ENCODE measurements at places on chromosomes 13 and 19.
A peak's percentile ranks its signal among the peaks of the same experiment; 100 is the strongest.

GRCh38 chr19:34972163-34972705 lies 8.2 kb upstream of the ZNF792 start:
- no peak for DNase-seq

DNA sequence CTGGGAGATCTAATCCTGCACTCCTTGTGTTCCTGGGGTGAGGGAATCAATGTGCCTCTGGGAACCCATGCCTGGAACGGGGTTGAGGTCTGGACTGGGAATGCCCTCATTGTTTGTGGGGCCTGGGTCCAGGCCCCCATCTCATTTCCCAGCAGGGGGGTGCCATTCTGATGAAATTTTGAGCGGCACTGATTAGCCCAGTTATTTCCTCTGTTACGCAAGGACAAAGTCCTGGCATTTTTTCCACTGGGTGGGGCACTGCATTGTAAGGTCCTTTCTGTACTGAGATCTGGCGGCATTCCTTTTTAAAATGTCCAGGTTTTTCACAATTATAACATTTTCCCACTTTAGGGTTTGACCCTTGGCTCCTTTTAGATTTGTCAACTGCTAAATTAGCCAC lies 14.8 kb downstream of the FPR3 start:
- DNase-seq, result no peak

DNA sequence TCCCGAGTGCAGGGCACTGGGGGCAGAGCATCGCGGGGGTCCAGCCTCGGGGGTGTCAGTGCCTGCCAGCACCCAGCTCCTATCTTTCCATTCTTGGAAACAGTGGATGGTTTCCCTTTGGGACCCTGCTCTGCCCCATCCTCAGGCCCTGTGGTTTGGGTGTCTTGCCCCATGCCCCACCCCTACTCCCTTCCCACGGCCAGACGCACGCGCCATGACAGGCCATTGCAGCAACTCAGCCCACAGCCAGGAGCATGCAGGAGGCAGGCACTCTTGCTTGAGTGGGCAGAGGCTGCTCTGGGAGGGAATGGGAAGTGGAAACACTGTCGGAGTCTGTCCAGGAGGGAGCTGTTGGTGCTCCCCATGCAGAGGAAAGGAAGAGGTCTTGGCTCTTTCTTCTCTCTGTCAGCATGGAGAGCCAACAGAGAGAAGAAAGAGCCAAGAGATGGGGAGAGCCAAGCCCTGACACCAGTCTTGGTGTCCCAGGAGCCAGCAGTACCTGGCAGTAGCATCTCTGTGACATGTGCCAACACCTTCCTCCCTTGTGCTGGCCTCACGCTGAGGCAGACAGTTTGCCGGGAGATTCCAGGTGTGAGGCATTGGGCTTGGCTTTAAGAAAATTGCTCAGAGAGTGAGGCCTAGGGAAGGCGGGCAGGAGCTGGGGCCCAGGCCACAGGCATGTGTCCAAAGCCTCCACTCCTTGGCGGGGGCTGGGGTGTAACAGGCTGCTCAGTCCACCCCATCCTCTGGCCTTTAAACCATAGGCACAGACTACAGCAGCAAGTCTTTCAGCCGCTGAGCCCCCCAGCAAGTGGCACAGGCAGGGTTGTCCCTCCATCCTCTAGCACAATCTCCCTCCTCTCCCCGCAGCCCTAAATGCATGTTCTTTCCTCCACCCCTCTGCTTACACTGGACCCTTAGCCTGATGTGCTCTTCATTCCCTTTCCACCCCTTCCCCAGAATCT lies 86.7 kb upstream of the UQCRFS1 start:
- DNase-seq, result no peak

- no peak for DNase-seq
Observed at GRCh38 chr13:100382785-100383184, 205.8 kb downstream of the GGACT start.

DNA sequence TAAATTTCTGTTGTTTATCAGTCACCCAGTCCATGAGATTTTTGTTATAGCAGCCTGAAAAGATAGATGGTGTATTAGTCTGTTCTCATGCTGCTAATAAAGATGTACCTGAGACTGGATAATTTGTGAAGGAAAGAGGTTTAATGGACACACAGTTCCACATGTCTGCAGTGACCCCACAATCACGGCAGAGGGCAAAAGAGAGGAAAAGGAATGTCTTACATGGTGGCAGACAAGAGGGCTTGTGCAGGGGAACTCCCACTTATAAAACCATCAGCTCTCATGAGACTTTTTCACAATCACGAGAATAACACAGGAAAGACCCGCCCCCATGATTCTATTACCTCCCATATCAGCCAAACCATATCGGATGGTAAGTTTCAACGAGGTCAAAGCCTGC lies 309.2 kb downstream of the LIG4 start:
- DNase-seq, result no peak

- no peak for DNase-seq
Observed at GRCh38 chr13:82187227-82187626, 1695.0 kb downstream of the SLITRK1 start.

GRCh38 chr13:70619936-70620335 lies 511.7 kb upstream of the KLHL1 start:
- DNase-seq, result no peak

DNA sequence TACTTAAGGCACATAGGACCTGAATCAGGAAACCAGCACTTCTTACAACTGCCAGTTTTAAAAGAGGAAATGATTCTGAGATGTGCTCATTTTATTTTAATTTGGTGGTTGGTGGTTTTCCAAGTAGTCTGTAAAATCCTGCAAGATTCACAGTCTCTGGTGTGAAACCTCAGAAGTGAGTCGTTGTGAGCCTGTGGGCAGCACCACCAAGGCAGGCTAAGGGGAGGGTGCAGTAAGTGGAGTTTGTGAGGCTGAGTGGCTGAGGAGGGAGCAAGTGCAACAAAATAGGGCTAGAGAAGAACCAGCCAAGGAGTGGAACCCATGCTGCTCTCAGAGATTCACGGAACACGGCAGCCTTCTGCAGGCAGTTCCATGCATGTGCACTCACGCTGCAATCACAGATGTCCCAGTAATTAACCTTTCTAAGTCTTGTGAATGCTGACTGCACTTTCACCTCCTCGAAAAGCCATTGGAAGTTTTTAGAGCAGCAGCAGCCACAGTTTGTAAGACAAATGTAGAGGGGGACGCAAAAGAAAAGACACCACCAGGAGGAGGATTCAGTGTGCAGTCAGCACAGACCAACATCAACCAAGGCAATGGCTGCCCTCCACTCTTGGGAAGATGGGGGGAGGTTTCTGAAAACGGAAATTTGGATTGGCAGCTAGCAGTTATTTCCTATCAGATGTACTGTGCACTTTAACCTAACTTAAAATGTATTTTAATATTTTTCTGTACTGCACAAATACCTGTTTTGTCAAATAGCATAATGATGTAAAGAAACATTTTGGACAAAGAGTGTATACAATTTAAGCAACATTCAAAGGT lies 44.9 kb downstream of the ESD start:
- peak; percentile 21 for DNase-seq

- DNase-seq, result no peak
Observed at GRCh38 chr13:99308471-99309087, 1.4 kb upstream of the GPR183 start.

DNA sequence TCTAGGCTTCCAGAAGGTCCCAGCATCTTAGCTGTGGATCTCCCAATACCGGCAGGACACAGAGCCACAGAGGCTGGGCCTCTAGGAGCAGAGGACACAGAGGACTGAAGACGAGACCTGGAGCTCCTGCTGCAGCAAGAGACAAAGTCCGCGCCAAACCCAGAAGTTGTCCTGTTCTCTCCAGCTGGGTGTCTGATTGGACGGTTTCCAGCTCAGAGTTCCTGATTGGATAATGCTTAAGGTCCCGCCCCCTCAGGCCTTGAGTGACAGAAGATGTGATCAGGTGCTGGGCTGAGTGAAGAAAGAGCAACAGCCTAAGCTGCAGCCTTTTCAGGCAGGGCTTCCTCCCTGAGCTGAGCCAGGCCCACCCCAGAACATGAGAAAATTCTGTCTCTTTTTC lies 59.9 kb upstream of the ZNF85 start:
- DNase-seq, result no peak

- DNase-seq, result peak; percentile 37
Observed at GRCh38 chr19:44903602-44904425, 1.8 kb upstream of the APOE start.

- no peak for DNase-seq
Observed at GRCh38 chr19:43966079-43966694, 15.2 kb downstream of the ZNF221 start.

DNA sequence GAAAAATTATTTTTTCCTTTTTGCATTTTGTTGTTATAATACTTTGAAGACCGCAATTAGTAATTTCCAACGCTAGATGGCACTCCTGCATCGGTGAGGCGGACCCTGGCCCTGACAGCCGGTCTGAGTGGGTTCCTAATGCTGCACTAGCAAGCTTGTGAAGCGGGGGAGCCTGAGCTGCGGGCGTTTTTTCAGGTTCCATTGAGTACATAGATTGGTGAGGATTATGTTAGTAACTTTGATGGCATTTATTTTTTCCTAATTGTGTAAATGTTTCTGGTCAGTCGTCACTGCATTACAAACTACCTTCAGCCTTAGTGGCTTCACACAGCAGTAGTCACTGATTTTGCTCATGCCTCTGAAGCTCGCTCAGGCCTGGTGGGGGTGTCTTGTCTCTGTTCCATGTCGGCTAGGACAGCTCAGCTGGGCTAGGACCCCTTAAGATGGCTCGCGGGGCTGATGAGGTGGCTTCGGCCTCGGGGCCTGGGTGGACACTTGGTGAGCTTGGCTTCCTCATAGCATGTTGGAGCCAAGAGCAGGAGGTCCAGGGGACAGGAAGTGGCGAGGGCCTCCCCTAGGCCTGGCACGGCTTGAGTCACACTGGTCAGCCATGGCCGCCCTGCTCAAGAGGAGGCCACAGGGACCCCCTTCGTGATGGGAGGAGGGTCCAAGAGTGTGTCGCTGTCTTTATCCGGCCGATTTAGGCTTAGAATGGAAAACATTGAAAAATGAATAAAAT lies 25.0 kb downstream of the ERCC5 start:
- no peak for DNase-seq

GRCh38 chr19:47497821-47498520 lies 14.0 kb upstream of the KPTN start:
- no peak for DNase-seq

- DNase-seq, result no peak
Observed at GRCh38 chr13:46334035-46334822, 52.8 kb downstream of the RUBCNL start.

Measured in stimulated activated CD8-positive, alpha-beta memory T cell treated with anti-CD3 and anti-CD28 coated beads, Interleukin-15, amount 100 ng/mL, for 4 hours (primary cell).